ENCODE measurements at places on chromosomes 3 and 15. TPM values are rescaled to one million over a fixed set of nuclear protein-coding genes. Genes with fewer than 3 reads are reported as not detected.
A peak's percentile ranks its signal among the peaks of the same experiment; 100 is the strongest.

The MBNL1 gene
- 160 TPM for total RNA-seq

- no peak for DNase-seq
Observed at GRCh38 chr15:28260317-28260716, 61.7 kb downstream of the HERC2 start.

DNA sequence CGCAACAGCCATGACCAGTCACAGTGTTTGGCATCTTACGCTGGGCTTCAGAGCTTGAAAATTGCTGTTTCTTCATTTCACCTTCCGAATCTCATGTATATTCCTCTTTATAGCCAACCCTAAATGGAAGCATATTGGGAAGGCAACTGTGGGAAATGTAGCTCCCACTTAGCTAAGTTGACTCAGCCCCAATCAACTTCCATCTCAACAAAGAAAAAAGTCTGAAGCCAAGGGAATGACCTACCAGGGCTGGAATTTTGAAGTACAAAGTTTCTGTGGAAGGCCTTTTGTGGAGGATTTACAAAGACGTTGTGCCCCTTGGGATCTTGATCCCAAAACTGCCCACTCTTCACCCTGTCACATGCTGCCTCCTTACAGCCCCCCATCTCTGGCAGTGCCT, 85.2 kb upstream of the OXTR start:
- DNase-seq = no peak

DNA sequence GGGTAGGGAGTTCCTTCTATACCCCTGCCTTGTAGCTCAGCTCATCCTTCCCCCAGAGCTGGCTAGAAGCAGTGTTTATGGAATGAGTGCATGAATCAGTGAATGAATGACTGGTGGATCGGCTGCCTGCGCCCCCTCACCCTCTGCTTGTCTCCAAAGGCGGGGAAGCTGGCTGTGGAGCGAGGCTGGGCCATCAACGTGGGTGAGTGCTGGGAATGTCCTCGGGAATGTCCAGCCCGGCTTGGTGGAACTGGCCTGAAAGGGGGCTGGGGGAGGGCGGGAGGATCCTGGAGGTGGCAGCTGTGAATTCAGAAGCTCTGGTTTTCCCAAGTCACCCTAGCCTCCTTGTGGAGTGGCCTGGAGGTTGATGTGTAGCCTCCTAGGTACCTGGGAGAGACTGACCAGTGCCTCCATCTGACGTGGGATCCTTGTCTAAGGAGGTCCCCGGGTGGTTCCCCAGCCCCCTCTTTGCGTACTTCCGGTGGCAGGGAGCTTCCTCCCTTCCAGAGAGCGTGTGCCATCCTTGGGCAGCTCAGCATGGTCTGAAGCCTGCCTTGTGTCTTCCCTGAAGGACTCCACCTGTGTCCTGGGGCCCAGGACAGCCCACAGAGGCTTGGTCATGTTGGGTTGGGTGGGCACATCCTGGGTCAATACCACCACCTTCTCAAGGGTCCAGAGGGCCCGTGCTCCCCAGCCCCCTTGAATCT, 18.4 kb downstream of the HDAC11 start:
- DNase-seq = no peak

The AHSG gene
- total RNA-seq = 0.20 TPM

DNA sequence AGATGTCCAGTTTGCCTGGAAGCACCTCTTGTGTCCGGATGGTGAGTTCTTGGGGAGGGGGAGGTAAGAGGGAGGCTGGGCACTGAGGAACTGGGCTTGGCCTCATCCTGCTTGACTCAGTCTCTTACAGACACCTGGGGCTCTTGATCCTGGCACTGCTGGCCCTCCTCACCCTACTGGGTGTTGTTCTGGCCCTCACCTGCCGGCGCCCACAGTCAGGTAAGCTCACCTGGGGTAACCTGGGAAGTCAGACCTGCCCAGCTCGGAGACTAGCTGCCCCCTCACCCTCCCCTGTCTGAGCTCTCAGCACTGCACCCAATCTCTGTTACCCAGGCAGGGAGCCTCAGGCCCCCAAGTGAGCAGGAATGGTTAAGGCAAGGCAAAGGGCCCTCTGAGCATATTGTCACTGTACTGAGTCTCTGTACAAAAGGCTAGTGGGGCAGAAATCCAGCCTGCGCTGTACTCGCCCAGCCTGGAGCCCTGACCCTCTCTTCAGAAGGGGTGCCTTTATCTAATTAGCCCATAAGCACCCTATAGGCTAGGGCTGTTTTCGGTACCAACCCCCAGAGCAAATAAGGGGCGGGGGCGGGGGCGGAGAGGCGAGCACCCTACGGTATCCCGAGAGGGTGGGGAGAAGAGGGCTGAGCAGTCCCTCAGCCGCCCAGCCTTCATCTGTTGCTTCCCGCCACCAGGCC, 2.2 kb upstream of the IL17RC start:
- DNase-seq = no peak

The KBTBD13 gene
- 2.8 TPM for total RNA-seq

The SMAD6 gene
- total RNA-seq = 63.4 TPM

The SNX33 gene
- total RNA-seq = 14.6 TPM

The C2CD4B gene
- total RNA-seq = 1.4 TPM

The RHOV gene
- not detected for total RNA-seq

- no peak for DNase-seq
Observed at GRCh38 chr15:91316126-91316525, 216.1 kb downstream of the SV2B start.

DNA sequence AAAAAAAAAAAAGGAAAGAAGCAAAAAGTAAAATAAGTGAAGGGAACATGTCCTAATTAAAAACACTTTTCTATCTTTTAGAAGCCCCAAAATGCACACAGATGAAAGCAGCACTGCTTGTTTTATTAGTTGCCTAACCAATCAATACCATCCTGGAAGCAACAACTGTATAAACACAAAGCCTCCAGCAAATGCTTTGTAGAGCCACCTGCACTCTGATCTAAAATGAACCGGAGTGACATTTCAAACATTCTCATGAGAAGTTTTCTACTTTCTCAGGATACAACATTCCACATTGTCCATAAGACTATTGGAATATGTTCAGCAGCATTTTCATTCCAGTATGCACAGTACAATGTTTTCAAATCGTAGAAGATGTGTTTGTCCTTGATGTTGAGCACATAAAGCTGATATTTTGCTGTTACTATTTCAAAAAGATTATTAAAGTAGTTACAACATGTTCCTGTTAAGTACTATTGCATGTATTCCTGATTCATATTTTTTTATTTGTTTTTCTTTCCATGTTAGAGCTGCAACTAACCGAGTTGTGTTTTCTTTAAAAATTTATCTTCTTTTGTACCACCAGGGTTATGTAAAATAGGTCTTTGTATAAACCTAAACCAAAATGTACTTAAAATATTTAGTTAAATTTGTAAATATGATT, 50.3 kb upstream of the PLSCR5 start:
- DNase-seq = no peak

- DNase-seq = peak; percentile 32
Observed at GRCh38 chr3:114411811-114412803, 118.3 kb downstream of the TIGIT start.

The CHRM5 gene
- total RNA-seq = not detected

The IRAK2 gene
- 1.4 TPM for total RNA-seq

GRCh38 chr3:16828815-16829214, 55.9 kb upstream of the PLCL2 start:
- DNase-seq = no peak

DNA sequence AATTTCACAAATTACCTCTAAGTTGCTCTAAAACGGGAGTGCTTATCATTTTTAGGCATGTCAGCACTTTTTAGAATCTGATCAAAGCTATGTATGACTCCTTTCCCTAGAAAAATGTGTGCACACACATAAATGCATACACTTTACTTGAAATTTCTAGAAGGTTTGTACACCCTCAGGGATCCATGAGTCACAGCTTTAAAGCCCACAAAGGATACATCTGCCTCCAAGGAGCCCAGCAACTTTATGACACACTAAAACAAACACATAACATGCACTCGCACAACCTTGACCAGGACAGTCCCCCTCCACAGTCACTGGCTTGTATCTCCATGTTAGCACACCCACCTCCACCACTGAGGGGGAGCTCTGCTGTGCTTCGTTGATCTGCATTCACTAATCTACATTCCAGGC, 722.0 kb upstream of the CFAP20DC start:
- DNase-seq = no peak

DNA sequence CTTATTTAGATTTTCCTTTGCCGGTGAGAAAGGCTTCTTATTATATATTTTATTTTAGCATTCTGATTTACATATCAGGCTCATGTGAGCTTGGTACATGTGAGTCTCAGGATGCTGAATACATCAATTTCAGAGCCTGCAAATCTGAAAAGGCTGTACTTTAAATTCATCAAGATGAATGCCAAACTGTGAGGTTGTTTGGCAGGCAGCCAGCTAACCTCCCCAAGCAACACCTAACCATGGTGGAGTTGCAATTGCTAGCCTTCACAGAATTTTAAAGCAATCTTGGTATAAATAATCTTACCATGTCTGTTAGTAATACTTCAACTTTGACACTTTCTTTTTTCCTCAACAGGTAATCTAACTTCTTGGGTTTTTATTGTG, 252.5 kb downstream of the CDIN1 start:
- no peak for DNase-seq

GRCh38 chr3:105353485-105354161, 13.1 kb upstream of the ALCAM start:
- DNase-seq = peak; percentile 57

The LMAN1L gene
- total RNA-seq = 111 TPM

- no peak for DNase-seq
Observed at GRCh38 chr3:34995796-34996430, 643.4 kb upstream of the ARPP21 start.

DNA sequence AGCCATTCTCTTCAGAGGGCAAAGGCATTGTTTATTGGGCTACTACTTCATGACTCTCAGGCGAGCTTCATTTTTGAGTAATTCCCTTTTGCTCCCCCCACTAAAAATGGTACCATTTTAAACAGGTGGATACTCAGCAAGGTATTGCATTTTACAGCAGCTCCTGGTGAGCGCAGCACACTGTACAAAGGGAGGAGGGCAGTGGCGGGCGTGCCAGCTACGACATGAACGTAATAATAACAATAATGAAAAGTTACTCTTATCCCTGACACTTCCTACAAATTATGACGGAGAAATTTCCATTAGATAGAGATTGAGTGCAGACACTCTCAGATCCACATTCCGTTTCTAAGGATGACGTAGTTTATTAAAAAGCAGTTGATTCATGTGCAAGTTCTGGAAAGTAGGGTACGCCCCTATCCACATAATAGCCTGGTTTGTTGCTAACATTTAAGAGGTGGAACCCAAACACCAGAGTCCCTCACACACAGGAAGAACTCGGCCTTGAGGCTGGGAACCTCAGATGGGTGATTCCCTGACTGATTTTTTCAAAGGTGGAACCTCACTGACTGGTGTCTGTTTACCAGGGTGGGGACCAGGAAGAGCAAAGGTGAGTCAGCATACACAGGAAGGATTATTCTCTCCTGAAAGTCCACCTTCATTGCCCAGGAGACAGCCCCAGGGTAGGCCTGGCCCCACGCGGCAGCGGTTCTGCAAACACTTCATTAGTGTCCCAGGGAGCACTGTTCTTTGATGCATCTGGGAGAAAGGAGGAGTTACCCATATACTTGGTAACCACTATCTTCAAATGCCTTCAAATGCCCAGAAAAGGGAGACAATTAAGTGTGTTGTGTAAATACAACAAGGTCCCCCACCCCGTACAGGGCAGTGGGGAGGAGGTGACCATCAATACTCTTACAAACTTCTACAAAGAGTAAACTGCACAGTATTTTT, 69.9 kb downstream of the LDHAL6B start:
- no peak for DNase-seq

- no peak for DNase-seq
Observed at GRCh38 chr3:176469694-176470205, 727.5 kb downstream of the TBL1XR1 start.

DNA sequence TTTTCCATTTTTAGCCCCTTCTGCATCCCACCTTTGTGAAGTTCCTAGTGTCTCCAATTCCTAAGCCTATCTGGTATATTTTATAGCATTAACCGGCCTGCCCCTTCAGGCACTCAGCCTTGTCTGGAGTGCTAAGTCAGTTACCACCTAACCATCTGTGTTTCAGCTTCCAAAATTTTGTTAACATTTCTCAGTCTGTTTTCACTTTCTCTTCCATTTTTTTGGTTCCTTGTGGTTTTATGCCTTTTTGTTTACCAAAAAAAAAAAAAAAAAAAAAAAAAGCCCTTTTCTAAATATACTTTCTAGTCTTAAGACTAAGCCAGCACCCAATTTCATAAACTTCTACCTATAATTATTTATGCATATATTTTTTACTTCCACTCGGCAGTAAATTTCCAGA, 92.4 kb downstream of the CSNK1G1 start:
- DNase-seq = no peak

The KLHL6 gene
- total RNA-seq = 1.7 TPM

- DNase-seq = no peak
Observed at GRCh38 chr15:73873889-73874511, 636 bp downstream of the TBC1D21 start.

The NAALADL2 gene
- 9.6 TPM for total RNA-seq

Data from right cardiac atrium (tissue), 5 donors.